ENCODE measurements at places on chromosomes 1 and 21.

GRCh38 chr1:161954466-161954865 lies 69.2 kb downstream of the OLFML2B start:
- DNase-seq: no peak

DNA sequence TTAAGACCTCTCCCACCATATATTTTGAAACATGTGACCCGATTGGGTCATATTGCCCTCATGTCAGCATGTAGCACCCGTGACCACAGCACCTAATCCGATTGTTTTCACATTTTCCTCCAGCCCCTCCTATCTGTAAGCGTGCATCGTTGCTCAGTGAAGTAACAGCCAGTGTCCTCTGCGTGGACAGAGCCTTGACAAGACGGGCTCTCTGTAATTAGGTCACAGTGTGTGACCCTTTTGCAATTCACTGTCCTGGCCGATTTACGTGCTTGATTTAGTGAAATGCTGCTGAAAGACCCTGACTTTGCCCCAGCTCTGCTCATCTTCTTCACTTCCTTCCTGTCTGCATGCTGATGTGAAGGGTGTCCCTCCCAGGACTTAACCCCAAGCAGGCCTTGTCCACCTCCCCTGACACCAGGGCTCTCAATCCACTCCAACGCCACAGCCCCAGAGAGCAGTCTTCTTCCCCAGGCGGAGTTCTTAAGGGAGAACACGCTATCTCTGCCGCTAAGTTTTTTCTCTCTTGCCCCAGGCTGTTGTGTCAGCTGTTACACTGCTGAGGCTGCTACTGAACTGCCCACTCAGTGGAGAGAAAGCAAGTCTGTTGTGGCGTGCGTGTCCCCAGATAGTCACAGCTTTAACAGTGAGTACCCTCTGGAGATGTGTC lies 19.4 kb downstream of the URB2 start:
- no peak for DNase-seq

DNA sequence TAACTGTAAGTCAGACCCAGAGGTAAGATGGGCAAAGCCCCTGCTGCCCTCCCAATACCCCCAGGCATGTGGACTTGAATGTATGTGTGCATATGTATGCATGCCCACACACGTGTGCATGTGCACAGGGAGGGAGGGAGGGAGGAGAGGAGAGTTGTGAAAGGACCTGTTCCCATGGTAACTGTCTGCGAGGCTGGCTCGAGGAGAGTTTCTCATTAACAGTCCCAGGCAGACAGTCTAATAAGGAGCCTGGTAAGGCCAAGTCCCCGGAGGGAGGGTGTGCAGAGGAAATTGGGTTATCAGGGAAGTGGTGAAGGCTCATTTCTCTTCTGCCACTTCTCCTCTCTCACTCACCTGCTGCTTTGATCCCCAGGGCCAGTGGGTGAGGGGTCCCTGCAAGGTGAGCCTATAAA lies 74.9 kb downstream of the NFASC start:
- DNase-seq: no peak

DNA sequence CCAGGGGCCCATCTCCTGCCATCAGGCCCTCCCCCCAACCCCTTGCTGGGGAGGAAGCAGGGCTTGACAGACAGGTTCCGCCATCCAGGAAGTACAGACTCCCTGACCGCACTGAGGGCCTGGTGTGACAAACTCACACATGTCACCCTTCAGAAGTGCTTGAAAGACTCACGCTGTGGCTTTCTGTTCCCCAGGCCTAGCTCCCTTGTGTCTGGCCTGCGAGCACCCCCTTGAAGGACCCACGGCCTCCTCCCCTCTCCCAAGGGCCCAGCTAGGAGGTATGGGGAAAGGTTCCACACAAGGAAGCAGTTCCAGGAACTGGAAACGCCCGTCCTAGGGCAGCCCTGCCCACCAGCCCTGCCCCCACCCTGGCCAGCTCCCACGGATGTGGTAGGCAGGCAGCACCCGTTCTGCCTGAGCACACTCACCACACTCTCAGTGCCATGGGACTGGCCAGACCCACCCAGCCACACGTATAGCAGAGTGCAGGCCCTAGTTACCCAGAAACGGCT lies 26.7 kb downstream of the SLC2A1 start:
- no peak for DNase-seq

- no peak for DNase-seq
Measured at GRCh38 chr1:12692967-12693782, 22.7 kb upstream of the AADACL3 start.

GRCh38 chr1:58670181-58670580 lies 29.7 kb downstream of the MYSM1 start:
- no peak for DNase-seq

DNA sequence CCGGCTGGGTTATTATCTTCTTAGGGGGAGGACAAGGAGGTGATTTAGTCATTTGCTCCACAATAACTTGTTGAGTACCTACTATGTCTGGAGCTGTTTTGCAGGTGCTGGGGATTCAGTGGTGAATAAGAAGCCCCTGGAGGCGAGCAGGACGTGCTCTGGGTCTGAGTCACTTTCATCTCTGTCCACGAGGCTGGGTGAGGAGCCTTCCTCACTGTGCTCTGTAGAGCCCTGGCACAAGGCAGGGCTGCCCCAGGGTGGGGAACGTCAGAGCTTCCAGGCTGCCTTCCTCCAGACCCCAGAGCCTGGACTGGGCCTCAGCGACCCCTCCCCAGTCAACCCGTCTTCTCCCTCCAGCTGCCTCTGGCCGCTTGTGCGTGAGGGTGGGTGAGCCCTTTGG lies 2.5 kb upstream of the PADI6 start:
- DNase-seq: no peak

DNA sequence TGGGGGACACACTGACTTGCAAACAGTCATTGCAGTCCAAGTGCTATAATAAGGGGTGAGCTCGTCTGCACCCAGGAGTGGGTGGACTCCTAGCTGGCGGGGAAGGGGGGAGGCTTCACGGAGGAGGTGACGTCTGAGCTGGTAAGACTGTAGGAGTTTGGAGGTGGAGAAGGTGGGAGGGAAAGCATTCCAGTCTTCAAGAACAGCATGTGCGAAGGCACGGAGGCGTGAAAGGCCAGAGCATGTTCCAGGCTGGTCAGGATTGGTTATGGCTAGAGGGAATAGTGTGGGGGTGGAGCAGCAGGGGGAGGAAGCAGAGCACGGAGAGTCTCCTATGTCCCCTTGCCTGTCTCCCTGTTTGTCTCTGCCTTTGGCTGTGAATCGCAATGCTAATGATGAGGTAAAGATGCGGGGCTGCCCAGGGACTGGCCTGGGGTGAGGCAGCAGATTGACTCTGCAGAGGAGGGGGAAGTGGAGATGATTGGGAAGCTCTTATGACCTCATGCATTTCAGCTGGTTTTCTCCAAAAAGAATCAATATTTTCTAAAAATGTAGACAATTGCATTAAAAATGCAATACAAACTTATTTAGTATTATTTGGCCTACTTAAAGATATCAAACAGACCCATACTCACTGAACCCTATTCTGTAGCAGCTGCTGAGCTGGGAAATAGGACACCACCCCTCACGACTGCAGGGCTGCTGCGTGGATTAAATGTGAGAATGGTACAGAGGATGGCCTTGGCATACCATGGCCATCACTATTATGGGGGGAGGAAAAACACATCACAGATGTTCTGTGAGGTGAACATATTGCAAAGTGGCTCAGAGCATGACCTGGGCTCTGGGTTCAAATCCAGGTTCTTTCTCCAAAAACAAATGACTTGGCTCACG lies 2.6 kb upstream of the ZNF436 start:
- DNase-seq: no peak

DNA sequence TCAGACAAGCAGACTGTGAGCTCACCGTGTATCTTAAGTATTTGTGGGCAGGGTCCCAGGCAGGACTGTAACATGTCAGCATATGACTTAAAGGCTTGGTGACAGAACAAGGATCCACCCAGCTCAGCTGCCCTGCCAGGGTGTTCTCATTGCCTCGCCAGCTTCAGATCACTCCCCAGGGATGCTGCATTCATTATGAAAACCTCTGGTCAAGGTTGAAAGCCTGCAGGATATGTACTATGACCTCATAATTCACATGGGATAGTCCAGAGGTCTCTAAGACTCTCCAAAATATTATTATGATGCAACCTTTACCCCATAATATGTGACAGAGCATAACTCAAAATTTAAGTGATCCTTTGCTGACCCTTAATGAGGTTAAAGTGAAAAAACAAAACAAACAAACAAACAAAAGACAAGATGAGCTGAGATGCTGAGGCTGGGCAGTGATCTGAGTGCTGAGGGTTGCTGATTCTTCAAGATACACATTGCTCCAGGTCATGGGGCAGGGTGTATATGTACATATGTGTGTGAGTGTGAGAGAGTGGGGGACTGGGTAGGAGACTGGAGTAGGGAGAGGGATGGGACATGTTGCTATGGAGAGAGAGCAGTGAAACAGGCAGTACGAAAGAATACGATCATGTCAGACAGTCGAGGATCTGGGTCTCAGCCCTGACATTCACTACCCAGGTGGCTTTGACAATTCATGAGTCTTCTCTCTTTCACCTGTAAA lies 98.8 kb upstream of the DUSP10 start:
- DNase-seq: no peak

GRCh38 chr1:47523835-47524215 lies 86.0 kb downstream of the FOXD2 start:
- DNase-seq: no peak

- DNase-seq: no peak
Measured at GRCh38 chr1:89287181-89288050, 14.8 kb upstream of the GBP5 start.
